Lung (tissue), 17 donors: ENCODE measurements at places on chromosomes 5 and 9. TPM values are rescaled to one million over a fixed set of nuclear protein-coding genes. Genes with fewer than 3 reads are reported as not detected.

DNA sequence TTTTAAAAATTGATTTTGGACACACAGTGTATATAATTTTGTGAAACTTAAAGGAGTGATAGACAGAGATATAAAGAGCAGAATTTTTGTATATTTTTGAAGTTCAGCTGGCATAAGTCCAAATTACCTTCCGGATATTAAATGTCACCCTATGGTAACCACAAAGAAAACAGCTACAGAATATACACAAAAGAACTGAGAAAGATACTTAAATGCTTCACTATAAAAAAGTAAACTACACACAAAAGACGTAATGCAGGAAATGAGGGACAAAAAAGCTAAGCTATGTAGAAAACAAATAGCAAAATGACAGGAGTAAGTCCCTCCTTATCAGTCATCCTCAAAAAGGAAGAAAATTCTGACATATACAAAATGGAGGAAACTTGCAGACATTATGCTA lies 29.4 kb downstream of the HACD4 start:
- DNase-seq = no peak

GRCh38 chr5:88689668-88690408 lies 193.1 kb downstream of the MEF2C start:
- peak; percentile 26 for DNase-seq

- DNase-seq = peak; percentile 91
Measured at GRCh38 chr5:61290791-61291210, 41.3 kb upstream of the ZSWIM6 start.

DNA sequence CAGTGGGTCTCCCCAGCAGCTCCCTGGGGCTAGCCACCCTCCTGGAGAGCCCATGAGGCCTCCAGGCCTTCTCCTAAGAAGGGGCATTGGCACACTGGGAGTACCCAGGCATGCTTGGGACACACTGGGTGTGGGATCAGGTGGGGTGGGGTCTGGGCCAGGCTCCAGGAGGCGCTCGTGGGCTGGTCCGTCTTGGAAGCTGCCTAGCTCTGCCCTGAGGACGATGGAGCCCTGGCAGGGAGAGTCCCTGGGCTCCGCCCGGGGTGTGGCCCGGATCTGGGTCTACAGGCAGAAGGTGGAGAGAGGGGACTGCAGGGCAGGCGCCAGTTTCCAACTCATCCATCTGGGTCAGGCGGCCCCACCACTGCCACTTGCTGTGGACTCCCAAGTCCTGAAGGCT lies 2.4 kb downstream of the PRRX2 start:
- DNase-seq = no peak

- no peak for DNase-seq
Measured at GRCh38 chr5:152355061-152355460, 50.0 kb downstream of the NMUR2 start.

The STKLD1 gene
- polyA plus RNA-seq = 0.40 TPM

The SMIM32 gene
- polyA plus RNA-seq = not detected

The PFN3 gene
- polyA plus RNA-seq = not detected

The IFNA21 gene
- polyA plus RNA-seq = not detected
